ENCODE measurements at places on chromosomes 4 and X.

- peak; percentile 82 for DNase-seq
Observed at GRCh38 chr4:118834960-118835569, 861 bp downstream of the SEC24D start.

DNA sequence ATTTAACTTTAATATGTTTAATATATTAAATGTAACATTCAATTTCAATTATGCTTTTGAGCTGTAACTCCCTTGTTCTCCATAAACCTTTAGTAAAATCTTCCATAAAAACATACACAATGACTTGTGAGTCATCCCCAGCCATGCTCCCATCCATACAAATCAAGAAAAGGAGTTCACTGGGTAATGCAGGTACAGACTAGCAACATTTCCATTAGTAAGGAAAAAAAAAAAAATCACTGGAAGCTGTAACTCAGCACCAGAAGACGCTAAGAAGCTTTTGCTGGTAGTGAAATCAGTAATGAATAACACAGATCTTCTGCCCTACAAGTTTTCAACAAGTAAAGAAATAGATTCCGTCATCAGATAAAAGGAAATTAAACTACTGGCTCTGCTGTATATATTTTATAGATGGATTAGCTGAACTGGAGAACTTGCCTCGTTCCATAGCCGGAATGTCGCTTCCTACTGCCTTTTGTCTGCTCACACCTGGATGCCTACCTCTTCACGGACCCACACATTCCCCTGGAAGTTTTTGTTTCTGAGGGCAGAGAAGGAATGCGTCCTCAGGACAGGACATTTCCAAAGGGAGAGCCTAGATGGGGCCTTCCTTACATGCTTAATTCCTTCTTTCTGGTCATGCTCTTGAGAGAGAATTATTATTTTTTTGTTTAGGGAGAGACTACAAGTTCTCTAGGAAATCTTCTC lies 298.4 kb upstream of the ANKRD50 start:
- DNase-seq = peak; percentile 86

DNA sequence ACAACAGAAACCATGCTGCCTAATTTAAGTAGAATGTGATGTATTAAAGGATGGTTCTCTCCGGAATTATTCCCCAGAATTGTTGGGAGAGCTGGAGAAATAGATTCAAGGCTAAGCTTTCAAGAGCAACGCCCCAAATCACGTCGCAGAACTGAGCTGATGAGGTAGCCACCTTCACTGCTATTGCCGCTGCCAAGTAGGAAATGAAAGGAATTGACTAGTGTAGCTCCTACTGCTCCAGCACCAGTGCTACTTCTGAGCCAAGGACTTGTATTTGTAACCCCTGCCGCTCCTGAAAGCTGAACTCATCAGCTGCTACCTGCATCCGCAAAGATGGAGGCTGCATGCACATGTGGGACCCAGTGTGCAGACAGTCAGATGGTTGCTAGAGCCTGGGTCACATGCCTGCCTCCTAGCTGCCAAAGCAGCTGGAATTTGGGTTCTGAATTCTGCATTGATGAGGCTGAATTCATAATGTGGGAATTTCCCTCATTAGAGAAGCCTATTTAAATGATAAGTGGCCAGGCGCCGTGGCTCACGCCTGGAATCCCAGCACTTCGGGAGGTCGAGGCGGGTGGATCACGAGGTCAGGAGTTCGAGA lies 173.9 kb downstream of the PDGFRA start:
- DNase-seq = no peak

DNA sequence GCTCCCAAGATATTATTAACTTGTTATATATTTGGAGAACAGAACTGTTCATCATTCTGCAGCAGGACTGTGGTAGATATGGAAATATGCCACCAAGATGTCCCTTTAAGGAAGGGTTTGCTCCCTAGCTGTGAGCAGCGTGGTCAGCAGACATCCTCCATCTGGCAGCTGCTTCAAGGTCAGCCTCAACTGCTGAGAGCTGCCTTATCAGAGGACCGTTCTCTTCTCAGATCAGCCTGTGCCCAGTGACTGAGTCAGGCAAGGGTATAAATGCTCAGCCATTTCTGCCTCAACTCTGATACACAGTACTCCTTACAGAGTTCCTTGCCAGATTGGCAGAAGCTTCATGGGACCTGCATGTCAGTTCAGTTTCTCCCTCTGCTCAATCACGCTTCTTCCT lies 63.4 kb upstream of the MAGEB2 start:
- no peak for DNase-seq

DNA sequence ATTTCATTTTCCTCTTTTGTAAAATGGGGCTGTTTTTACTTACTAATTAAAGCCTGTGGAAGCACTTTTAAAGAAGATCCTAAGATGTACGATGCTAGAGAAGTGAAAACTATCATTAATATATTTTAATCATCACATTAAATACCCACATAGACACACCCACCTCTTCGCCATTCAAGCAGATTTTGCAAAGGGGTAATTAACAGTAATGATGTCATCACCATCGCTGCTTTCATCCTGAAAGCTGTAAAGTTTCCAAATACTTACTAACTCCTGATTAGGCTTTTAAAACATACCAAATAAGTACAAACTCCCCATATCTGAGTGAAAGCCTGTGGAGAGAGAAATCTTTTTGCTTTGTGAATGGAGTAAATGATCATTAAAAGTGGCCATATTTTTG lies 17.6 kb upstream of the NYX start:
- DNase-seq = no peak

GRCh38 chr4:38153387-38153760 lies 193.2 kb downstream of the PTTG2 start:
- DNase-seq = no peak

DNA sequence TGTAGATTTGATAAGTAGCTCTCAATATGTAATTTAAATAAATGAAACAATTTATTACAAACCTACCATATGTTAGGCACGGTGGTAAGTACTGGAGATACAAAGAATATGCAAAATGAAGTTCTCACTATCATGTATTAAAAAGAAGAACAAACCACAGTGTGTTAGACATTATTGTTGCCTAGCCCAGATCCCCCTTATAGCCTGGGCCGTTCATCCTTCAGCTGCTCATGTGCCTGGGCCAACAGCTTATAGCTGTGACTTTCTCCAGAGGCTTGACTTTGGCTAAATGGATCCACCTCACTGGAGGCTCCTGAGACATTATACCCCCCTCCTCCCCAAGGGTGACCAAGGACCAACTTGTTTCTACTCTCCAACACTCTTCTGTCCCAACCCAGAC lies 29.8 kb upstream of the CCNG2 start:
- no peak for DNase-seq

DNA sequence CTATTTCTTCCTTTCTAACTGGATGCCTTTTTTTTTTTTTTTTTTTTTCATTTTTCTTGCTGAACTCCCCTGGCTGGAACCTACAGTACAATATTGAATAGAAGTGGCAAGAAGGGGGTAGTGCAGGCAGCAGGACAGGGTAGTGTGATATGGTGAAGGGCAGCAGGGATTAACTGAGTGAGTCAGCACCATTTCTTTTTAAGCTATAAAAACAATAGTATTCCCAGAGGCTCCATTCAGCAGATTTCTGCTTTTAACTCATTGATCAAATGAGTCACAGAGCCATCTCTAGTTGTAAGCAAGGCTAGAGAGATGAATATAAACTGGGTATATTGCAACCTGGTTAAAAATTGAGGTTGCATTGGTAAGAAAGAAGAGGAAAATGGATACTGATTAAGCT lies 53.6 kb upstream of the SETD7 start:
- peak; percentile 53 for DNase-seq

- DNase-seq = peak; percentile 80
Observed at GRCh38 chr4:48237996-48238645, 31.5 kb downstream of the TEC start.

GRCh38 chrX:31658360-31658759 lies 586.5 kb upstream of the FTHL17 start:
- peak; percentile 14 for DNase-seq

GRCh38 chr4:159705334-159705733 lies 602.5 kb downstream of the RAPGEF2 start:
- DNase-seq = no peak

- DNase-seq = no peak
Observed at GRCh38 chrX:101619364-101619763, 1.6 kb upstream of the ARMCX6 start.

DNA sequence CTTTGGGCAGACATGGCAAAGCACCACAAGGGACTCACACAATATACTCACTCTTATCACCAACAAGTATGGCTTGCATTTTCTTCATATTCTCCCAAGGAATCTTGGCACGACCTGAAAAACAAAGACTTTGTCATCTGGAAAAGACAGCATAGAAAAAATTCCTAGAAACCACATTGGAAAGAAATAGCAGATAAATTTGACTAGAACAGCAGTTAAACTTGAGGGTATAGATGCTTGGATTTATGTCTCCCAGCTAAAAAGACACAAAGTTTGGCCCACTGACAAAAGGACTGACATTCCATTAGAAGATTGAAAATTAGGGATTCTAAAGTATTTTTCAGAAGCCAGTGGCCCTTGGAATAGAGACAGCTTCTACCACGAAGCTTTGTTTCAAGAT lies 6.9 kb upstream of the VEGFC start:
- DNase-seq = no peak

DNA sequence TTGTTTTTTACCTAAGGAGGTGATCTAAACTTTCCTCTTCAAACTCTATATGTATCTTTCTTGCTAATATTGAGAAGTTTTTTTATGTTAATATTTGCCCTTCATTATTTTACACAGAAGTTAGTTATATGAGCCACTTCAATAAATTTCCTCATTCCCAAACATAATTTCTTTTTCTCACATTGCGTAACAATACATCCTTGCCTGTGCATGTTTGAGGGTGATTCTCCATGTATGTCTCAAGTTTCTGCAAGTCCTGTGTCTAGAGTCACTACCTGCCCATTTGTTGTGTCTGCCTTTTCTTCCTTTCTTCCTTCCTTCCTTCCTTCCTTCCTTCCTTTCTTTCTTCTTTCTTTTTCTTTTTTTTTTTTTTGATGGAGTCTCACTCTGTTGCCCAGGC lies 2057.9 kb downstream of the PCDH7 start:
- DNase-seq = peak; percentile 90

DNA sequence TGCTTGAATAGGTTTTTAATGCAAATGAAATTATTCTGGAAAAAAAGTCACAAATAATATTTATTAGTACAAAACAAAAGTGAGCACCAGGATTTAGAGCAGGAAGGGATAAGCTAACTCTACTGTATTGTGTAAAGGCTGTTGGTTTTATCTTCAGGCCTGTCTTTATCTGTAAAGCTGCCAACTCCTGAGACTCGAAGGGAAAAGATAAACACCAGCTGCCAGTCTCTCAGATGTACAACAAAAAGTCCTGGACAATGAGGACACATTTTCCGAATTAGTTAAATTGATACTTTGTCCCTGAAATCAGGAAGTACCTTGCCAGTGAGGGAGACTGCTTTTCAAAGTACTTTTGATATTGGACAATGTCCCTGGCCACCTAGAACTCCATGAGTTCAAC lies 8.8 kb downstream of the DDX60 start:
- DNase-seq = no peak

GRCh38 chr4:169885893-169886292 lies 128.1 kb upstream of the HPF1 start:
- DNase-seq = no peak

DNA sequence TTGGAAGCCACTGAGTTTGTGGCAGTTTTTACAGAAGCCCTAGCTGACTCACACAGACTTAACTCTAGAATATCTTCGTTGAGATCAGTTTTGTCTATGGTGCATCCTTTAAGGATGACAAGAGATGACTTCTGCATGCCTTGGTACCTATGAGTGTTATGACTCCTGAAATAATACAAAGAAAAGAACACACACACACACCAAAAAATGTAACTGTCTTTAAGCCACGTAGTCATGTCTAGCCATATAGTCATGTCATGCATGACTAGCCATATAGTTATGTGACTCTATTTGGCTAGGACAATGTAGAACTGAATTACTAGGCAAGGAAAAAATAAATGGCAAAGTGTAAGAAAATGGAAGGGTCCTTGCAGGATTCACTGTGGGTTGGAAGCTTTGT lies 447.8 kb downstream of the NLGN4X start:
- DNase-seq = no peak

GRCh38 chr4:86993909-86994681 lies 59.3 kb downstream of the AFF1 start:
- no peak for DNase-seq

- no peak for DNase-seq
Observed at GRCh38 chrX:555725-556666, 74.6 kb upstream of the SHOX start.

- no peak for DNase-seq
Observed at GRCh38 chrX:133789829-133790228, 195.6 kb downstream of the GPC3 start.

GRCh38 chrX:108732630-108733321 lies 3.6 kb downstream of the IRS4 start:
- peak; percentile 3 for DNase-seq

DNA sequence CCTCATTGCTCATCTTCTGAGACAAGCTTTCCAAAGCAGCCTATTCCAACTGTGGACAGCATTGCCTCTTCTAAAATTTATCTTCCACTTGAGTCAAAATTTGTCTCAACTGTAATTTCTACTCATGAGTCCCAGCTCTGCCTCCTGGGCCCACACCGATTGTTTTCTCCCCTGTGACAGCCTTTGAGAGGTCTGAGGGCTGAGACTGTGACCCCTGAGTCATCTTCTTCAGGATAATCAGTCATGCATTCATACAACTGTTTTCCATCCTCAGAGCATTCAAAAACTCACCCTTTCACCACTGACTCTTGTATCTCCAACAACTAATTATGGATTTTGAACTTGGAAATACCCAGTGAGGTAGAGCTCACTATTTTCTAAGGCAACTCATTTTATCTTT lies 228.1 kb downstream of the EDA2R start:
- no peak for DNase-seq

DNA sequence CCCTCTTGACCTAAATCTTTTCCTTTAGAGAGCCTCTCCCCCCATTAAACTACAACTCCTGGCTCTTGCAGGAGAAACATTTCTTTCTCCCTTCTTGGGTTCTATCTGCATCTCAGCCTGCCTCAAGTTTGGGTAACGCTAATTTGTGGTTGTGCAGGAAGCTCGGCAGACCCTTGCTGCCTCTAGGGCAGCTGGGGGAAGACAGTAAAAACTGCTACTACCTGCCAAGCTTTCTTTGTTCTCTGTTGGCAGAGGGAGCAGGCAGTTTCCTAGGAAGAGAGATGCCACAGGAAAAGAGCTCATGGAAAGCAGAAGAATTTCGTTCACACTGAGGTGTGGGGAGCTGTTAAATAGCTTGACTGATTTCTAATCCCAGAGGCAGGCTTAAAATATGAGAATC lies 555.6 kb upstream of the IGFBP7 start:
- DNase-seq = no peak

DNA sequence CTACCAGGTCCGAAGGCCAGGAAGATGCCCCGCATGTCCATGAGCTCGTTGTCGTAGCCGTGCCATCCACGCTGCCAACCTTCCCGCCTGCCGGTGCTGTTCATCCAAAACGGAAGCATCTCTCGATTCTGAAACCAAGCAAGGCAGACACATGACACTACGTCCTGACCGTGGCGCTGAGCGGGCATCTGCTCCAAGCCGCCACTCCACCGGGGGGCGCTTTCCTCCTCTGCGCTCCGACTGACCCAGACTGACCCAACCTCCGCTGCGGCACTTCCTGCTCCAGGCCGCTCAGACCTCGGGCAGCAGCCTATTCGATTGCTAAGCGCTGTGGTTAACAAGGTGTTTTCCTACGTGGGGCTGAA lies 120.5 kb downstream of the ENPP6 start:
- DNase-seq = no peak
